NCI-H1105 (cell line): ENCODE measurements at places on chromosomes 2 and 18.
A peak's percentile ranks its signal among the peaks of the same experiment; 100 is the strongest.

- DNase-seq: peak; percentile 80
These were observed 595 bp downstream of the PARD6G start for GRCh38 chr18:80246445-80247392.

GRCh38 chr2:96926791-96927190 lies 56.9 kb upstream of the SEMA4C start:
- no peak for DNase-seq

DNA sequence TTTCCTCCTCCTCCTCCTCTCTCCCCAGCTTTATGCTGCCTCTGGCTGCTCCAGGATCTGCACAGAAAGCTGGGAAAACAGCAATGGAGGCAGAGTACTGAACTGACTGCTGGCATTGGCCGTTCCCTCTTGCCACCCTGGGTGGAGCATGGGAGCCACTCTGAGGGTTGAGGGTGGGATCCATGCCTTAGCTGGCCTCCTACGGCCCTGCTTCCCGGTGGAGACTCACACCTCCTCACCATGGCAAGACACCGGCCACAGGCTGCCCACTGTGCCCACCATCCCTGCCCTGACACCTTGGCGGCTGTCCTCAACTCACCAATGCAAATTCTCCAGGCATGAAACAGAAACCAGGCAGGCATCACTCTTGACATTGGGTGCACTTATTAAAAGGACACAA lies 832.3 kb upstream of the ID2 start:
- DNase-seq: no peak

GRCh38 chr18:13530879-13531387 lies 195.4 kb downstream of the FAM210A start:
- peak; percentile 13 for DNase-seq

DNA sequence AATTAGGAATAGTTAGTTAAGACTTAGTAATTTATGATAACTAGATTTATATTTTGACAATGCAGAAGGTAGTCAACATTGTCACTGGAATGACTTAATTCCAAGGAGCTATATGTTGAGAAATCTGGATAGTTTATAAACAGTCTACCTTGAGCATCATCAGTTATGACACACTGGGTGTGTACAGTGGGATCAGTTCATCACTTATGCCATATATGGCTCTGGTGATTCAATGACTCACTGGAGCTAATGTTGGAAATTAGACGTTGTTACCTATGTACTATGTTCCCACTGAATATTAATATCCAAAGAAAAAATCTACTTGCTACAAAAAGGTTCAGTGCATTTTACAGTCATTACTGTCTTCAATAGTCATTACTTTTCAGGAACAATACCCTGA lies 34.0 kb upstream of the ITPRID2 start:
- no peak for DNase-seq

DNA sequence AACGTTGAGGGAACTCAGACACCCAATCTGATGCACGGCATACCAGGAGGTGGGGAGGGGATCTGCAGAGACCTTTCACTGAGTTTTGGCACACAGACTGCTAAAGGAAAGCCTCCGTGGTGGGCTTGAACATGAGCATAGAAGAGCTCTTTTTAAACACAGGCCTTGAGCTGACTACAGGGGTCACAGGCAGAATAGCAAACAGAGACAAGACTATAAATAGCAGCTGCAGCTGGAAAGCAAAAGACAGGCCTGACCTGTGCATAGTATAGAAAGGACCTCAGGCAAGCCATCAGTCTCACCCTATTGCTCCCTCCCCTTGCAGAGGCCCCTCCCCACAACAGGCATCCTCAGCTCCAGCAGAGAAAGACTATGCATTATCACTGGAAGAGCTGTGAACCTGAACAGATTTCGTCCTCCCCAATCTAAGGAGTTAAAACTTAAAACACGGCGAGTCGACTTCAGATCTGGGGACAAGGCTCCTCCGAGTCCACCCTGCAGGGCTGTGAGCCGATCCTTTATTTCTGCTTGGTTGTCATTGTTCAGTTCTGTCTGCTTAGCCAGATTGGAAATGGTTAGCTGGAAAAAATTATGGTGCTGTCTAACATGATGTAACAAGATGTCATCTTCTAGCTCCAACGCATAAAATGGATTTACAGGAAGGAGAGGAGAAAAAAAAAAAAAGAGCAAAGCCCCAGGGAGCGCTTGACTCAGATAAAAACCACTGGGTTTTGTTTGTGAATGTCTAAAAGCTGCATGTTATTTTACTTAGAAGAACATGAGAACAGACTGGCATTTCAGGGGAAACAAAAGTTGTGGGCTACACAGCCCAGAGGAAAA lies 25.2 kb upstream of the LCLAT1 start:
- DNase-seq: no peak

DNA sequence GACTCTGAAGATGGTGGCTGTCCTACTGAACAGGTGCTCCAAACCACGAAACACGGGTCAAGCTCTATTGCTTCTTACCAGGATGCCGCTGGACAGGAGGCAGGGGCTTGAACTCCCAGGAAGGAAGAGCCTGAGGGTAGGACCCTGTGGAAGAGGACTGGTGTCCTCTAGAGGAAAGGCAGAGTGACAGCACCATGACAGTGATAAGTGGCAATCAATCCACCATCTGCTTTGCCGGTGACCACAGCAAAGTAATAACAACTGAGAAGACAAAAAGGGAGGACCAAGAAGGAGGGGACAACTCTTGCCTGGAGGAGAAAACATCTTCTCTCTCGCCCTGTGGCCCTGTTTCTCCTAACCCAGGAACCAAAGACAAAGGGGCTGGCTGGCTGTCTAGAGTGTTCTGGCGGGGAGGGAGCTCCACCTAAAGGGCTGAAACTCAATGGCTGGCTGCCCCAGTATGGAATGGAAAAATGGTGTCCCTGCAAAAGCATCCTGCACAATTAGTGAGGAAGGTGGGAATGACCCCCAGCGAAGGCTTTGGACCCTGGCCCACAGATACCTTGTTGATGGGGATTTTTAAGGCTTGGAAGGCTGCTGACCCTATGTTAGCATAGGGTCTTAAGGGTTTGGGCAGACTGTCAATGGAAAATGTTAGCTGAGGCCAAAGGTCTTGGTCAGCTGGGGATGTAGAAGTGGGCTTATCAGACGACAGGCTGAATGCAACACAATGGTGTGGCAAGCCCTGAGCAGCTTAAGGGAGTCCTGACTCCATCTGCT lies 35.4 kb downstream of the PROC start:
- DNase-seq: no peak

GRCh38 chr2:215828528-215829184 lies 184.7 kb downstream of the MREG start:
- DNase-seq: peak; percentile 17

DNA sequence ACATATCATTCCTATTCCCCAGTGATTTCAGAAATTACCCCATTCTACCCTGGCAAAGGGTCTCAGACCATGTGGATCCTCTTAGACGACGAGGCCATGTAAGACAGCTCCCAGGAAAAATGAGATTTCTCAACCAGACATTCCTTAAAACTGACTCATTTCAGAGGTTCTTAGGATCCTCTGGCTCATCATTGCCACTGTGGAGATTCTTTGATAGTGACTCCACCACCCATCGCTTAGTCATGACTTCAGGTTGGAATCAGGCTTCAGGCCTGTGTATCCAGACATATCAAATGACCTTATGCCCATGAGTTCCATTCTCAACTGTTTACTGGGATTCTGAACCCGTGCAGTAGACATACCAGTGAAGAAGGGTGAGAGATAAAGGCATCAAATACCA lies 245.6 kb upstream of the TCF4 start:
- DNase-seq: no peak

DNA sequence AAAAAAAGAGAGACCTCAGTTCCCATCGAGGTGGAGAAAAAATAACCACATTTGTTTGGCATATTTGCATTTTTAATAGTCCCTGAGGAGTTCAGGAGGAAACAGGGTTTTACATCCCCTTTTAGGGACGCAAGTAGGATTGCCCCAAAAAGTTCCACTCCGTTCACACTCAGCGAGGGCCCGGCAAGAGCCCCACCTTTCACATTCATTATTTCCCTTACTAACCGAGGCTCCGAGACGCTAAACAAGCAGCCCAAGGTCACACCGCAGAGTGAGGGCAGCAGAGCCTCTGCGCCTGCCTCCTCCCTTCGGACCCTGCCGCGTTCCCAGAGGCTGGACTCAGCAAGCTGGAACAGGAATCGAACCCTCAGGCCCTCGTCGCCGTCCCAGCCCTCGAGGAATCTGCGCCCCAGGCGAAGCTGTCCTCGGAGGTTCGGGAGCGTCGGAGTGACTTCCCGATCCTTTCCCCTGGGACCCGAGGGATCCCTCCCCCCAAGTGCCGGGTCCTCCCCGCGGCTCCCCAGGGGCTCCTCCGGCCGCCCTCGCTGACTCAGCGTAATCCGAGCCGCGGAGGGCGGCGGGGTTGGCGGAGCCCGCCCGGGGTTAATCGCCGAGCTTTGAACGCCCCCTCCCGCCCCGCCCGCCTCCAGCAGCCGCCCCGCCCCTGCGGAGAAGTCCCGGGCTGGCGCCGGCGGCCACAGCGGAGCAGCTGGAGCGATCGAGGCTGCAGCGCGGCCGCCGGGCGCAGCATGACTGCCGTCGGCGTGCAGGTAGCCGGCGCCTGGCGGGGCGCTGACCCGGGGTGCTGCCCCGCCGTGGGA lies at the start of gene TMEM37:
Gene TMEM37 (plus strand): TSS at position 700 of the 821 bp plus-strand sequence. CDS start 50 bp downstream, at position 750.
- peak; percentile 71 for DNase-seq

DNA sequence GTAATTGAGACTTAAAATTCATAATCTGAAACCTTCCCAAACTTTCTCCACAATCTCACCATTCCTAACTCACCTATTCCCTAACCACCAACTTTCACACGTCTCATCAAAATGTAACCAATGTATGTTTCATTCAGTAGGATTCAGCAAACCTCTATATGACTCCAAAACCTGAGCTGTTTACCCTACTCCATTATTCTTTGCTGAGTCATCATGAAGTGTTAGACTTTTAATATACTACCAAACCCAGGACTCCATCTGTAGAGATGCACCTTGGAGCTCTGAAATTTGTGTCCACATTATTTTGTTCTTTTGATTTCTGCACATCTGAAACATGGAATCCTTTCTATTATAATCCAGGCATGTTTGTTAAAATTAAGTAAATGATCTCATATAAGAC lies 727.0 kb upstream of the PIK3C3 start:
- no peak for DNase-seq

GRCh38 chr2:172606285-172606684 lies 50.4 kb downstream of the PDK1 start:
- no peak for DNase-seq

DNA sequence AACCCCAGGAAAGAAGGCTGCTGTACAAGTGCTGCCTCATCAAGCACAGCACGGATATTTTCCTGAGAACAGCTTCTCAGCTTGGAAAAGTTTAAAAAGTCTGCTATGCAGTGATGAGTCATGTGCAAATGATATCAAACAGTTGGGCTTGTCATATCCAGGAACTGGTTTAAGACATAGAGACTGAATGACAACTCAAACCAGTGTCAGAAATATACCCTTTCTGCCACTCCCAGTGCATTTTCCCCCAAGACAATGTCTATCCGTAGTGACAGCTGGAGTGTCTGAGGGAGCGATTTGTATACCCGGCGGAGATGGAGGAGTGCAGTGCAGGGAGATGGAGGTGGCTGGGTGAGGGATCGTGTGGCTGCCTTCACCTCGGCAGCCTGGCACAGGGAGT lies 28.2 kb downstream of the SOX11 start:
- DNase-seq: no peak

- no peak for DNase-seq
These were observed 150.1 kb downstream of the ARHGAP28 start for GRCh38 chr18:6879508-6880195.

- no peak for DNase-seq
These were observed 109.3 kb downstream of the MBP start for GRCh38 chr18:77023102-77023782.

- no peak for DNase-seq
These were observed 24.5 kb upstream of the PELI1 start for GRCh38 chr2:64168756-64169155.

DNA sequence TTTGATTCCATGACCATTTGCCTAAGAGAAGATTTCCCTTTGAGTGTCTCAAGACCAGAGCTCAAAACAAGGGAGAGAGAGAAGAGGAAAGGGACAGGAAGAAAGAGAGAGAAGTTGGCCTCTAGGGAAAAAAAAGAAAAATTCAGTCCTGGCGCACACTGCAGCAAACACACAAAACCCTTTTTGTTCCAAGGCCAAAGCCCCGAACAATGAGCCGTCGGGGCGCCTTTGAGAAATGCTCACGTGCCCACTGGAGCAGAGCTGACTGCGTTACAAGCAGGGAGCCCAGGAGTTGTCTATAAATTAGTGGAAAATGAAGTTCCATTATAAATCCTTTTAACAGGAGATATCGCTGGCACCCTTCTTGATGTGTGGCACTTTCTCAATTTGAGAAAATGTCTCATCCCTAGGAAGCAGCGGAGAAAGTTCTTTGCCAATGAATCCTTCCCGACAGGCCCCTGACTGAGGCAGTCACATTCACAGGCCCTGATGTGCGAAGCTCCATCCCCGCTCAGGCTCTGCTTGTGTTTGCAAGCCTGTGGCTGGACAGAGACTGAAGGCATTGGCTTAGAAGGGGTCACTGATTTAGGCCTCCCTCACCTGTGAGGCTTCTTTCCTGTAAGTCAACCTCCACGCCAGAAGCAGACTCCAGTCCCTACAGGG lies 32.1 kb upstream of the NCKAP5 start:
- no peak for DNase-seq

DNA sequence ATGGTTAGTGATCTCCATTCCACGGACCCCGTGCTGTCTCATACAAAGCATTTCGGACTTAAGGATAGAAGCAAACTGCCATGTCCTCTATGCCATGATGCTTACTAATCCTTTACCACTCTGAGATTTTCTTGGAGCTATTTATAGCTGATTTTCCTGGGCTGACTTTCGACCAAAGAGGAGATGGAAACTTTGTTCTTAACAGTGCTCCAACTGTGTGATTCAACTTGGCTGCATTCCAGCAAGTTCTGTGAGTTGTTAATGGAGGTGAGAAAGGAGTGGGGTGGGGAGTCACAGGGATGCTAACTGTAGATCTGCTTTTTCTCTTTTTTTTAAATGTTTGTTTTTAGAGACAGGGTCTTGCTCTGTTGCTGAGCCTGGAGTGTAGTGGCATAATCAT lies 45.5 kb upstream of the MSH2 start:
- DNase-seq: no peak
